Stimulated activated CD8-positive, alpha-beta memory T cell treated with anti-CD3 and anti-CD28 coated beads, Interleukin-15, amount 100 ng/mL, for 48 hours (primary cell): ENCODE measurements at places on chromosomes 1 and 21.

DNA sequence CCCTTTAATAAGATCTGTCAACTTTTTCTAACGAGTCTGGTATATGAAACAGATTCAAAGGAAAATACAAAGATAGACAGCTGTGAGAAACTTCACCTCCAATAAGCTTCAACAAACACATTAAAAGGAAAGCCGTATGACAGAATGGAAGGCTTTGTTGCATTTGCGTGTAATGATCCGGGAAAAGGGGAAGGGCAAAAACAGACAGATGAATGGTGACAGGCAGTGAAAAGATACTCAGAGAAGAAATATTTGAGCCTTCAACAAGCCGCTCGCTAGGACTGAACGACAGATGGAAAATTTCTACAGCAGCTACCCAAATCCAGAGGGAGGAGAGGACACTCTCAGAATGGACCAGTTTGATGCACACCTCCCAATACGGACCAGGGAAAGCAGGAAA lies 14.9 kb downstream of the COPA start:
- no peak for DNase-seq

- DNase-seq, result no peak
Measured at GRCh38 chr1:202011994-202012393, 1.6 kb downstream of the ELF3 start.

- no peak for DNase-seq
Measured at GRCh38 chr1:235918465-235918864, 51.8 kb upstream of the LYST start.

- no peak for DNase-seq
Measured at GRCh38 chr1:30661311-30661710, 62.1 kb downstream of the MATN1 start.

DNA sequence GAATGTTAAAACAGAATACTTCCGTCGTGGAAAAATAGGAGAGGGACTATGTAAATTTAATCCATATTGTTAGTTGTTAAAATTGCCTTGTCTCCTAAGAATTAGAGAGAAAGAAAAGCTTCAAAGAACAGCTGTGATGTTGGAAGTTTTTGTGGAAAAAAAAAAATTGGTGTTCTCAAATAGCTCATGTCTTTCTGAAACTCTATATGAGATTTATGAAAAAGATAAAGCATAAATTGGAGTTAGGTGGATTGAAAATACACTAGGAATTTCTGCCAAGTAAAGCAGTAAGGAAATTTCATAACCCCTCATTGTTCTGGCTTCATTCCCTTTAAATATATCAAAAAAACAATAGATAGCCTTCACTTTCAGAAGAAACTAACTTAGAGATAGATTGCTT lies 274.0 kb upstream of the ADAMTS5 start:
- DNase-seq, result no peak

DNA sequence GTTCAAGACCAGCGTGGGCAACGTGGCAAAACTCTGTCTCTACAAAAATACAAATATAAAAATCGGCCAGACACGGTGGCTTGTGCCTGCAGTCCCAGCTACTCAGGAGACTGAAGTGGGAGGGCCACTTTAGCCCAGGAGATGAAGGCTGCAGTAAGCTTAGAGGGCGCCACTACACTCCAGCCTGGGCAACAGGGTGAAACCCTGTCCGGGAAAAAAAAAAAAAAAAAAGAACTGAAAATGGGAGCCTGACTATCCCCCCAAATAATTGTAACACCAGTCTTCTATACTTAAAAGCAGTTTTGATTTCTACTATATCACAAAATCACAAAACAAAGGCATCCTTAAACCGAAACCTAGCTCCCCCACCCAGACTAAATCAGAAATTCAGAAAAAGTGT lies 60.3 kb downstream of the CDC42BPA start:
- no peak for DNase-seq

DNA sequence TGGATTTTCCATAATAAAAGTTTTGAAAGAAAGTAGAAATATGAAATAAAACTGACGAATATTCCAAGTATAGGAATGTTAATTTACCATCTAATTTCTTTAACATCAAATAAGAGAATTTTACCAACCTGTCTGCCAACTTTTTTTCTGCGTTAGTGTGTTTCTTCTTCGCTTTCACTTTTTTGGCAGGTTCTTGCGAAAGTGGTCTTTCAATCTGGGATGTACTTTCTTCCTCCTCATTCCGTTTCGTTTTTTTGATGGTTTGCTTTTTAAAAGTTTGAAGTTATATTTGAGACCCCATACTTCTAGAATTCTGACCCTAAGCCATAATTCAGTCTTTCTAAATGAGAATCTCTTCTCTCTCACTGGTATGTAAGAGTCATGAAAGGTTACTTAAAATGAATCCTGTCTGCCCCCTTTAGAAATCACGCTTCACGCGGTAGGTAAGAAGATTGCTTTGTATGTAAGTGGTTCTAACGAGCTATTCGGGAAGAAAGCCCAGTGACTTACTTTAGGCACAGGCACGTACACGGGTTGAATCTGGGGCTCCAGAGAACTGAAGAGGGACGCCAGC lies 580 bp downstream of the RBM34 start:
- DNase-seq, result no peak

GRCh38 chr1:228268881-228269265 lies 61.0 kb downstream of the OBSCN start:
- DNase-seq, result no peak

DNA sequence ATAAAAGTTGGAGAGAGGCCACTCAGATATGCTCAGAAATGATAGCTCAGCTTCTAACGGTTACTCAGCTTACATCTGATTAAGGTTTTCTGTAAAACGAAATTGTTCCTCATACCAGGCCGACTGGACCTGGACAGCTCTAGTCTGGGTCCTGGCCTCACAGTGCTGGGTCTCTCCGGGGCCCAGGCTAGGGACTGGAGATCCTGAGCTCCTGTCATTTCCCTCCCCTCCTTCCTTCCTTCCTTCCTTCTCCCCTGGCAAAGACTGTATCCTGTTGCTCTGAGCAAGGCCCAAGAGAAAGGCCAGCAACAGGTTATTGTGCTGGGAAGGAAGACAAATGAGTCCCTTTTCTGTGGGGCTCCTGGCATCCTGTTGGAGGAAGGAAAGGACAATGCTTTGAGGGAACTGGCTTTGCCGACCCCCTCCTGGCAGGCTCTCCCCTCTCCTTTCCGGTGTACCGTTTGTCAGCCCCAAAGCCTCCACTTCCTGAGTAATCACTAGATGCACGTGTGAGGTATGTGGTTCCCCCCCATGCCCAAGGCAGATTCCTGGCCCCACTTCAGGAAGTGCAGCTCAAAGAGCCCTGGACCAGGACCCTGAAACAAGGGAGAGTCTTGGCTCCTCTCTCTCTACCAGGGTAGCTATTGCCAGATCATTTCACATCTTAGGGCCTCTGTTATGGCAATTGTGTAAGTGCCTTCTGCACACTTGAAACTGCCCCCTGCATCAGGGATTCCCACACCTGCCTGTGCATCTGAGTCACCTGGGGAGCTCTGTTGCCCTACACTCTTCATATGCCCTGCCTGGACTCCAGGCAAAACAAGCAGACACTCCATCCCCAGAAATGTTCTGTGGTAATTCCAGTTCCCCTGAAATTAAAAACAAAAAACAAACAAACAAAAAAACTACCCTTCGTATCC lies 212.7 kb upstream of the FGGY start:
- DNase-seq, result no peak

GRCh38 chr21:39538453-39539042 lies 74.2 kb upstream of the B3GALT5 start:
- no peak for DNase-seq

DNA sequence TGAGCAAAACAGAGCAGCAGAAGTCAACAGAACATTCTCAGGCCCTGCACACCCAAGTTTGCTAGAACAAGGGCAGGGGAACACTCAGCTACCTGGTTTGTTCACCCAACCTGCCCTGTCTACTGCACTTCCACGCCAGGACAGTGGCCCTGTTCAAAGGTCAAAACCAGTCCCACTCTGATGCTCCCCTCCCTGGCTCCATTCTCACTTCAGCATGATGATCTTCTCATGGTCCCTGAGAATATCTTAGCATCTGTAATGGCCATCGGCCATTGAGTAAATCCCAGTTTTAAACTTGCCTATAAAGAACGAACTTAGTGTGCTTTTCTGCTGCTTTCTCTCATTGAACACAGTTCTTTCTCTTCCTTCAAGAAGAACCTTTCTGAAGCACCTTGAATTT lies 293.6 kb downstream of the SMYD3 start:
- DNase-seq, result no peak

DNA sequence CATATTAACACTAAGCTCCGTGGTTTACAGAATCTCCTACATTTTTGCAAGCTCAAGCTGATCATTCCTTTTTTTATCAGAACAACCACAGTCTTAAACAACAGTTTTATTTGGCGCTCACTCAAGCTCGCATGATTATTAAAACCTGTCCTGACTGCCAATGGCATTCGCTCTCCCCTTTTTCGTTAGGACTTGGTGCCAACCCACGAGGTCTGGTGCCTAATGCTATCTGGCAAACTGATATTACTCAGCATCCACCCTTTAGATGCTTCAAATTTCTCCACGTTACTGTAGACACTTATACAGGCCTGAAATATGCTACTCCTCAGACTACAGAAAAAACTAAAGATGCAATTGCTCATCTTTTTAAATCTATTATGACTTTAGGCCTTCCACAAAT lies 23.0 kb upstream of the ITLN1 start:
- DNase-seq, result no peak

DNA sequence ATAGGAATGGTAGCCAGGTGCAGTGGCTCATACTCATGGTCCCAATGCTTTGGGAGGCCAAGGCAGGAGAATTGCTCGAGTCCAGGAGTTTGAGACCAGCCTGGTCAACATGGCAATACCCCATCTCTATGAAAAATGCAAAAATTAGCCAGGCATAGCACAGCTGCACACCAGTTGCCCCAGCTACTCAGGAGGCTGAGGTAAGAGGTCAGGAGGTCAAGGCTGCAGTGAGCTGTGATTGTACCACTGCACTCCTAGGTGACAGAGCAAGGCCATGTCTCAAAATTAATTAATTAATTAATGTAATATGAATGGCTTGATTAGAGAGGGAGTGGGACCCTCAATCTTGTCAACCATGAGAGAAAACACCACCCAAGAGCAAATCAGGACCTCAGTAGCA lies 198.7 kb upstream of the DUSP10 start:
- DNase-seq, result no peak

DNA sequence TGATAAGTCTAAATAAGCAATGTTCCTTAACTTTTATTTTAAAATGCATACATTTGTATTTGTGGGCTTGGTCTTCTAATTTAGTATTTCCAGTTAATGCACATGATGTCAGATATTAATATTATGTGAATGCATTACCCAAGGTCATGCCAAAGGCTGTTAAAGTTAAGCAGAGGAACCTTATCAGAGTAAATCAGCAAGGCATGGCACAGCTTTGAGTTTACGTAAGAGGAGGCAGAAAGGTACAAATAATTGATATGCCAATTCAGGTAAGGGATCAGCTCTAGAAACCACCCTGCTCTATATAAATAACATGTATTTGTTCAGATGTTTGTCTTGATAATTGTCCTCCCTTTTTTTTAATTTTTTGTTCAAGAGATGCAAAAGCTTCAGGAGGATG lies 64.5 kb upstream of the CHRM3 start:
- DNase-seq, result no peak

DNA sequence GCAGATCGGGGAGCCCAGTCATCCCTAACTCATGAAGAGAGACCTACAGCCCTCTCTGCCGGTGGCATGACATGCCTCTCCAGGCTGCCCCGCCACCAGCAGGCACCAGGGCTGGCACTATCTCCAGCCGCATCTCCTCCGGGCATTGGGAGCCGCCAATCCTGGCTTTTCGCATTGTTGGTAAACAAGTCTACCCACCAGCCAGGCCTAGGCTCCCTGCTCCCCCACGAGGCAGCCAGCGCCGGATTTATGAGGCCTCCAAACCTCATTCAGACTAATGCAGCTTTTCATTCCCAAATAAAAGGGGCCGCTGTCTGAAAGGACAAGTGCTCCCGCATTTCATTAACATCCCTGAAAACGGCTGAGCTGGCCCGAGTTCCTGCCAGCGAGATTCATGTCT lies 3.4 kb upstream of the GRIK3 start:
- DNase-seq, result no peak

- DNase-seq, result no peak
Measured at GRCh38 chr1:118049981-118050380, 120.4 kb downstream of the WDR3 start.

DNA sequence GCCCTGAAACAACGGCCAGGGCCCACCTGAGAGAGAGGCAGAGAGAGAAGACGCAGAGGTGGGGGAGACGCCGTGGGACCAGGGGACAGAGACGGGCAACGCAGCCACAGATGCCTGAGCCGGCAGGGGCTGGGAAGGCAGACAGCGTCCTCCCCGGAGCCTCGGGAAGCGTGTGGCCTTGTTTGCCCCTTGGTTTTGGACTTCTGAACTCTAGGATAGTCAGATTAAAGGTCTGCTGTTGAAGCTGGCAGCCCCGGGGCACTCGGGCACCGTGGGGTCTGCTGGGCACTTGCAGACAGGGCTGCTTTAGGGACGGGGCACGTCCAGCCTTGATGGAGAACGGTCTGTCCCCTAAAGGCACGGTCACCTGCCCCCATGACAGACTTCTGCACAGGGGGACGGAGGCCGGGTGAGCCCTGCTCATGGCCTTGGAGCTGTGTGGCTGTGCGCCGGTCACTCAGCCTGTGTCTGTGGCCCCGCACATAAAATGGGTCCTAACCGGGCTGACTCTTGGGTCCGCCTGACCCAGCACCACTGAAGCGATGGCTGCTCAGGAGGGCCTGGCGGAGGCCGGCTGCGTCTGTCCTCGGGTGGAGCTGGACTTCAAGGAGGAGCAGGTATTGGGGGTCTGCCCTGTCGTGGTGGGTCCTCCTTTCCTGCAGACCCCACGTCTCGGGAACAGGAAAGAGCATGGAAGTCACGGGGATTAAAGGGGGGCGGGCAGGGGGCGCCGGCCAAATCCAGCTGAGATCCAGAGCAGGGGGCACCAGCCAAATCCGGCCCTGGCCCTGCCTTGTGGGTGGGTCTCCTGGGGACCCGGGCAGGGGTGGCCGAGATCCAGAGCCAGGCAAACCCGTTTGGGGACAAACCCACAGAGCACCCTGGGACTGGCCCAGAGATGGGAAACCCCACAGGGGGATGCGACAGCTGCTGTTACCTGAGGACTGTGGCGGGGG lies 9.6 kb upstream of the RNF223 start:
- no peak for DNase-seq

- no peak for DNase-seq
Measured at GRCh38 chr1:29625084-29625420, 388.7 kb downstream of the PTPRU start.

DNA sequence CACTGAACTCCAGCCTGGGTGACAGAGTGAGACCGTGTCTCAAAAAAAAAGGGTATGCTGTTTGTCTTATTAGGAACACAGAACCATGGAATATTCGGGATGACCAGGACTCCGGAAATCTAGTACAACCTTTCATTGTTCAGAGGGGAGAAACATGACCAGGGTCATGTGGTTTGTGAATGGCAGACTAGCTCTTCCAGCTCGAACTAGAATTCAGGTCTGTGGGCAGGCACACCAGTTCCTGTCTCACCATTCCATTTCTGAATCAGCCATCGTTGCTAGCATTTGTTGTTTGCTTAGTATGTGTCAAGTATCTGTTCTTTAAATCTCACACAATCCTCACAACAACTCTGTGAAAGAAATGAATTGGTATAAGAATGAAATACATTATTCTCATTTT lies 50.9 kb downstream of the MDM4 start:
- DNase-seq, result no peak
